Fibroblast of skin of left biceps (primary cell): ENCODE measurements at places on chromosomes 6 and 20.

DNA sequence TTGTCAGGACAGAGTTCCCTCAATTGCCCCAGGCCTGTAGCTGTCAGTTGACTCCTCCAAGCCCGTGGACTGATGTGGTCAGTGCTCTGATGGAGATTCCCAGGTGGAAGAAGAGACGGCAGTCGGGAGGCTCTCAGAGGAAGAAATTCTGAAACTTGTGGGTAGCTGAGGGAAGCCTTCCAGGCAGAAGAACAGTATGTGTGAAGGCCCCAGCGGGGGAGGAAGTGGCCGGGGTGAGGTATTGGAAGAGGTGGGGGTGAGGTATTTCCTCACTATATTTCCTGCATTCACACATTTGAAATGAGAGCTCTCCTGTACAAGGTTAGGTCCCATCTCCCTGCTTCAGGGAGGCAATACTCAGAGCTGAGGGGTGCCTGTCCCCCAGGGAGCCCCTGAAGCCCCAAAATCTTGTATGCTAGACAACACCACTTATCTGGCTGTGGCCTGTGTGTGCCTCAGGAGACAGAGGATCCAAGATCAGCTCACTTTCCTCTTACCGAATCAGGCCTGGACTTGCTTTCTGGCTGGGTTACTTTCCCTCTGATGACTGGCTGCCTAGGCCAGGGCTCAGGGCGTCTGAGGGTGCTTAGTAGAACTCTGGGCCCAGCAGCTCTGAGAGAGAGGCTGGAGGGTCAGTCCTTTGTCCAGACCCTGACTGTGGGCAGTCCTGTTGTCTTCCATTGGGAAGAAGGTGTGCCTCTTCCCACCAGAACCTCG is 49.3 kb upstream of the MYL9 start:
- no peak for DNase-seq

DNA sequence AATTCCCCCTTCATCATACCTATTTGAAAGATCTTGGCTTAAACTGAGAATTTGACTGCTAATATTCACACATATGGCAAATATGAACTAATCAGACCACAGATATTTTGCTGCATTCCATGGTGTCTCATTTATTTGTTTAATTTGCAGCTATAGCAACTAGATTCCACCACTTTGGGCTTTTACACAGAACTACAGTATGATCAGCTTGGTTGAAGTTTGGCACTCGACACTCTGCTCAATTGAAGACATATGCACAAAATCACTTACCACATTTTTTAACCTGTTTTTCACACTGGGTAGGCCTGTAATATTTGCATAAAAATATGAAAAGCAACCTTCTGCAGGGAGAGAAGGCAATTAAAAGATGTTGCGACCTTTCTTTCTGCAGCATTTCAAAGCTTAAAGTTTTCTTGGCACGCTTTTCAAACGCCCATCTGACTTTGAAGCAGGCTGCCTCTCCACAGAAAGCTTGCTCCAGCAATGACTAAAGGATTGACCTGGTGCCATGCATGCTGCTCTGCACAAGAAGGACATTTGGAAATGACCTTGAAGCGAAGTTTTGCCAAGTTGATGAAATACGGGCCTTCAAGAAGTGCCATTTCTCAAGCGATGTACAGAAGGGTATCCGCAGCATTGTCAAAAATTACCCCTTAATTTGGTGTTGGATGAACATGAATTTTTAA is 126.7 kb downstream of the AIG1 start:
- peak; percentile 98 for DNase-seq

- no peak for DNase-seq
Measured at GRCh38 chr6:45730232-45730631, 285.4 kb downstream of the CLIC5 start.

GRCh38 chr6:35282472-35282871 is 15.1 kb upstream of the DEF6 start:
- DNase-seq, result no peak

GRCh38 chr6:138598562-138599173 is 99.4 kb upstream of the NHSL1 start:
- DNase-seq, result no peak

DNA sequence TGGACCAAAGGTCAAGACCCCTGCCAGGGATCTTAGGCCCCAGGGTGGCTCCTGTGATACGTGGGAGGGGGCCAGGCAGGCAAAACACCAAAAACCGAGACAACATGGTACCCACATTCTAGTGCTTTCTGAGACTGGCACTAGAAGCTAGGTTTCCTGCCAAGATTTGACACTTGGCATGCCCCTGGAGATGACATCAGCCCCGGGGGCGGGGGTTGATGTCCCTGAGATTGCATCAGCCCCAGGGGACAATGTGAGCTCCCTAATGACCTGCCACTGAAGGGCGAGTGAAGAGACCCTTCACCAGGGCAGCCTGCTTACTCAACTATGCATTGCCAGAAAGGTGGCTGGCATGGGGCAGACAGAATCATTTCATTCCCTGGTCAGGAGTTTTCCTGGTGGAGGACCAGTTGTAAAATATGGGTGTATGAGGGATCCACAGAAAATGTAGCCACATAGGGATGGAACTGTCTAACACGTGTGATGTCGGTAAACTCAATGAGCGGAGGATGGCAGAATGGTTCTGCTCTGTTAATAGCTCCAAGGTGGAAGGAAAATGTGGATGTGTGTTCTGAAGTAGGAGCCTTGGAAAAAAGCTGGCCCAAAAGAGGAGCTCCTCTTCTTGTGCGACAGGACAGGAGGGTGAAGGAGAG is 219.7 kb downstream of the UNC5CL start:
- no peak for DNase-seq

DNA sequence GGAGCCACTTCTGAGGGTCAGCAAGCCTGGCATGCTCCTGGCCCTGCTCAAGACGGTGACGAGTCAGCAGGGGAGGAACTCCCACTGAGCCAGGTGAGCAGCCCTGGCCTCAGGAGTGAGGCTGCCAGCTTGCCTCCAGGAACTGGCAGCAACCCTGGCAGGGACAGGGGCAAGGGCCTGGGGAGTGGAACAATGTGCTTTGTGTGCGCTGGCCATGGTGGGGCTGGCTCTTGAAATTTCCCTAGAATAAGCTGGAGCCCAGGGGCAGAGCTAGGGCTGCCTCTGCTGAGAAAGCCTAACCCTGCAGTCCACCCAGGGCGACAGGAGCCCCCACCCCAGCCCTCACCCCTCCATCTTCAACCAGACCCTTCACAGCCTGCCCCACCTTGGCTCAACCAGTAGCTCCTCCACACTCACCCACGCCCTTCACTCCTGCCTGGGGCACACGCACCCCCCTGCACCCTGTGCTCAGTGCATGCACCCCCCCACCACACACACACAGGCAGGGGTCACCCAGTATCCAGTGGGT is 88.0 kb downstream of the MRPL14 start:
- DNase-seq, result no peak

- peak; percentile 47 for DNase-seq
Measured at GRCh38 chr6:49333345-49334125, 129.5 kb downstream of the MMUT start.

GRCh38 chr6:154773610-154774089 is 40.4 kb downstream of the SCAF8 start:
- DNase-seq, result no peak

- no peak for DNase-seq
Measured at GRCh38 chr6:150766201-150766997, 99.1 kb upstream of the MTHFD1L start.

DNA sequence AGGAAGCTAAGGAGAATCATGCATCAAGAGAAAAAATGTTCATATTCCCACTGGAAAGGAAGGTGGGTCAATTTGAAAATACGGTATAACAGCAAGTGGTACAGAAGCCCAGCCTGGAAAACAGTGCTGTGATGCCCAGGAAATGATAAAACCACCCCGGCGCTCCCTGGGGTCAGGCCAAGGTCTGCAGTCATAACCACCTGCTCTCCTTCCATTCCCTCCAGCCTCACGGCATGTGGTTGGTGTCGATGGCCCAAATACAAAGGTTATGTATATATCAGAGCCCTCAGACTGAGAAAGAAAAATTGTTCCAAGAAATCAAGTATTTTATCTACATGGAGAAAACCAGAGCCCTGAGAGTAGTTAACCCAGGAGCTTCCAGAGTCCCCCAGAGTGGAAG is 208.1 kb upstream of the CDYL start:
- no peak for DNase-seq

- DNase-seq, result no peak
Measured at GRCh38 chr6:87905101-87905641, 142.5 kb upstream of the SPACA1 start.

DNA sequence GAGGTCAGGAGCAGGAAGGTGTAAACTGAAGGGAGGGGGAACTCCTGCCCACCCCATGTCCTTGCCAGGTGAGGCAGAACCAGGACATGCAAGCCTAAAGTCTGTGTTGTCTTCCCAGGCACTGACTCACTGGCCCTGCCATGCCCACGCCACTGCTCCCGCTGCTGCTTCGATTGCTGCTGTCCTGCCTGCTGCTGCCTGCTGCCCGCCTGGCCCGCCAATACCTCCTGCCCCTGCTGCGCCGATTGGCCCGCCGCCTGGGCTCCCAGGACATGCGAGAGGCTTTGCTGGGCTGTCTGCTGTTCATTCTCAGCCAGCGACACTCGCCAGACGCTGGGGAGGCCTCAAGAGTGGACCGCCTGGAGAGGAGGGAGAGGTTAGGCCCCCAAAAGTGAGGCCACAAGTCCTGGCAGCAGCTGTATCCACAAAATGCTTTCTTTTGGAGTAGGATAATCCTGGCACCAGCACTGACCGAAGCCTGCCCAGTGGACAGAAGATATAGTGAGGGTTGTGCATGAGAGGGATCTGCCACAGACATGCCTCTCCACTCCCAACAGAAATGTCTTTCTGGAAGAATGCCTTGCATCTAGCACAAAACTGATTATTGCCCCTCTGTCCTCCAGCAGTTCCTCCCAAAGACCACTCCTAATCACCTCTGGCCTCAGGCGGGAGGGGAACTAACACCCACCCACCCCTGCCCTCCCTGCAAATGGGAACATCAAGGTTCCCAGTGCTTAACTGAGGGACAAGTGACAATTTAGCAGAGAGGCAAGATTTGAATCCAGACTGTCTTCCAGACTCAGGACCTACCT is 812 bp downstream of the MYMX start:
- no peak for DNase-seq

DNA sequence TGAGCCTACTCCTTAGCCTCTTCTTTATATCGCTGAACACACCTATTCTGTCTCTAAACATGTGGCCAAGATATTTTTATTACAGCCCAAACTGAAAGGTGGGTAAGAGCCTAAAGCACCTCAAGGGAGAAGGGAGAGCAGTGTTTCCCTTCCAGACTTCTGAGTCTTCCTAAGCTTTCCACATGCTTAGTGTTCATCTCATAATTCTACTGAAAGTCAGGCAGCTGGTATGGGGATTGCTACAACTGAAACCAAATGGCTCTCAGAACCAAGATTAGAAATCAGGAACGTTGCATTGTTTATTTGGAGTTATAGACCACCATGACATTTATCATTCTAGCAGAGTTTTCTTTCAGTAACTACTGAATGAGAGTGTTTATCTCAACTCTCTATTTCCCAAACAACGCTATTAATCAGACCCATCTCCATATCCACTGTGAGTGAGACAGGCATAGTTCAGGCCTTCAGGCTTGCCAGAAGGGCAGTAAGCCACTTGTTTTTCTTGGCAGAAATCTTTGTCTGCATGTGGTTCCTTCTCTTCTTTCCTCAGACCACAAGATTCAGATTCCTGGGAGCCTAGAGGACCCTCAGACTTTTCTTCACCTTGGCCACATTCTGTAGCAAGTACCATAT is 22.8 kb downstream of the VGLL2 start:
- no peak for DNase-seq
